ENCODE measurements at places on chromosomes 12 and 14.

GRCh38 chr14:49915085-49915484 is 22.2 kb downstream of the ARF6 start:
- no peak for DNase-seq

- no peak for DNase-seq
These were observed 2.4 kb upstream of the AEBP2 start for GRCh38 chr12:19436931-19437330.

- no peak for DNase-seq
These were observed 117.6 kb downstream of the SCARB1 start for GRCh38 chr12:124745891-124746570.

- no peak for DNase-seq
These were observed 3.2 kb upstream of the AMIGO2 start for GRCh38 chr12:47082796-47083621.

GRCh38 chr14:56137849-56138248 is 19.6 kb downstream of the PELI2 start:
- DNase-seq = no peak

DNA sequence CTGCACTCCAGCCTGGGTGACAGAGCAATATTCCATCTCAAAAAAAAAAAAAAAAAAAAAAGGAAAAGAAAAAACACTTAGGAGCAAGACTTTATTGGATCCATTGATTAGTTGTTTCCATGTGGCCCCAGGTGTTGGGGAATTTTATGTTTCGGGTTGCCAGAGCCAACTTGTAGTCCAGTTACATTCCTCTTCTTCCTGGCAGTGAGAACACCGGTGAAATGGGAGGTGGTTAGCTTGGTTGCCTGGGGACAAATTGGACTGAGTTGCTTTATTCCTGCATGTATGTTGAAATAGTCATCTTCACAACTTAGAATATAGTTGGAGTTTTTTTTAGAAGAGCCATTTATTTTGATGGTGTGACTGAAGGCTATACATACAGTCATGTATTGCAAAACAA is 12.6 kb downstream of the RCOR1 start:
- DNase-seq = no peak

DNA sequence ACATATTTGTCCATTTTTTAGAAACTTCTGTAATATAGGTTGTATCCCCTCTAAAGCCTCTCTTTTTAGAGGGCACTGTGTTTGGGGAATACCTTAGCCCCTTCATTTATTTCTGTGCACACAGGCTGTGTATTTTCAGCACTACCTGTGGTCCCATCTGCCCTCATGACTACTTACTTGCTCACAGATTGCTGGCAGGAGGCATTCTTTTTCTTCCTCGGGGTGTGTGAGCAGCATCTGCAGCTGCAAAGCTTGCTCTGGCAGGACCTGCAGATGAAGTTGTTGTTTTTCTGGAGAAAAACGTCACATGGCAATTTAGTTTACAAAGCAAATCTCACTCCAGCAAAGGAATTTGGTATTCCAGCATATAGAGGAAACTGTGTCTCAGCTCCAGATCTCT is 24.3 kb downstream of the ANG start:
- DNase-seq = no peak

DNA sequence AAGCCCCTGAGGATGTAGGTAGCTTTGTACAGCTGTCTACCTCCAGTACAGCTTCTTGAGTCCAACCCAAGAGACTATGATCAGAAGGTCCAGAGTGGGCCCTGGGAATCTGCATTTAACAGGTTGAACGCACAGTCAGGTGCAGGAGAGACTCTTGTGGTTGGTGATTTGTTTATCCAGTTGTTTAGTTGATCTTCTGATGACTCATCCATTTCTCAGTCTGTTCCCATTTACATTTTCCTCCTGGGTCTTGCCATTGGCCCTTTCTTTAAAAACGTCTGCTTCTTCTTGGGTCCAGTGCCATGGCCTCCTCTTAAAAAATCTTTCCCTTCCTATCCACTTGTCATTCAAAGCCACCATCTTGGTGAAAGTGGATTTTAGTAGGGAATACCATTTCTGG is 734.2 kb downstream of the MED13L start:
- DNase-seq = no peak

Data from KG1 (cell line).